Peyer's patch (tissue), 4 donors: ENCODE measurements at places on chromosomes 2 and 18. TPM values are rescaled to one million over a fixed set of nuclear protein-coding genes. Genes with fewer than 3 reads are reported as not detected.

Gene KCNS3
- 76.7 TPM for total RNA-seq

Gene SCN2A
- total RNA-seq: not detected

Gene PDCD1
- not detected for total RNA-seq

Gene FAM237A
- not detected for total RNA-seq

Gene MAP3K2
- 70.2 TPM for total RNA-seq

Gene CFC1
- total RNA-seq: not detected

Gene EMX1
- 10.0 TPM for total RNA-seq

Gene SPATS2L
- 99.0 TPM for total RNA-seq

Gene NETO1
- total RNA-seq: not detected

Gene ZNF516
- 27.6 TPM for total RNA-seq

Gene DCDC2C
- total RNA-seq: not detected

Gene KDSR
- total RNA-seq: 33.2 TPM
